ENCODE measurements at places on chromosomes 11 and 22.

GRCh38 chr11:119776031-119776636 lies 47.1 kb upstream of the NECTIN1 start:
- no peak for DNase-seq

DNA sequence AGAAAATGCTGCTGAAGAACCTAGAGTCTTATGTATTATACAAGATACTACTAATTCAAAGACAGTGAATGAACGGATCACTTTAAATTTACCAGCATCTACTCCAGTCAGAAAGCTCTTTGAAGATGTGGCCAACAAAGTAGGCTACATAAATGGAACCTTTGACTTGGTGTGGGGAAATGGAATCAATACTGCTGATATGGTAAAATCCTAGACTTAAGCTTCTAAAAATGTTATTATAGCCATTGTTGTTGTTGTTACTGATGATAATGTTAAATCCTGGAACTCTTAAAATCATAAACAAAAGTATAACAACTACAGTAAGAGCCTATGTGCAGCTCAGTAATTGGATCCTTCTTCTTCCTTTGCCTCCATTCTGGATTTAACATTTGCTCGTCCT lies 38.4 kb downstream of the USP47 start:
- DNase-seq: no peak

- DNase-seq: peak; percentile 73
Observed at GRCh38 chr11:10878408-10879214, 20.8 kb upstream of the ZBED5 start.

DNA sequence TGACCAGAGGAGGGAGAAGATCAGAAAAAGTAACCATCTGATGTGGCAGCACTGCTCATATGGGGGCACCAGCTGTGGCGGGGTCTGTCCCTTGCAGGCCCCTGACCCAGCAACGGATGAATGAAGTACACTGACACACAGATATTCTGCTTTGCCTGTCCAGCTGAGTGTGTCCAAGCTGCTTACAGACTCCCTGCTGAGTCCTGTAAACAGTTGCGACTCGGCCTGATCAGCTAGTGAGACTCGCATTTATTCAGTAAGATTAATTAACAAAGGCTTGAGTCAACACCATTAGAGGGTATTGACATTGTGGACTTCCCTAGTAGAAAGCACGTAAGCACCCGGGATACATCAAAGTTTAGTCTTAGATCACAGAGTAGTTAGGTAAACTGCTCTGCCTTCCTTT lies 15.3 kb upstream of the OR10D3 start:
- DNase-seq: no peak

DNA sequence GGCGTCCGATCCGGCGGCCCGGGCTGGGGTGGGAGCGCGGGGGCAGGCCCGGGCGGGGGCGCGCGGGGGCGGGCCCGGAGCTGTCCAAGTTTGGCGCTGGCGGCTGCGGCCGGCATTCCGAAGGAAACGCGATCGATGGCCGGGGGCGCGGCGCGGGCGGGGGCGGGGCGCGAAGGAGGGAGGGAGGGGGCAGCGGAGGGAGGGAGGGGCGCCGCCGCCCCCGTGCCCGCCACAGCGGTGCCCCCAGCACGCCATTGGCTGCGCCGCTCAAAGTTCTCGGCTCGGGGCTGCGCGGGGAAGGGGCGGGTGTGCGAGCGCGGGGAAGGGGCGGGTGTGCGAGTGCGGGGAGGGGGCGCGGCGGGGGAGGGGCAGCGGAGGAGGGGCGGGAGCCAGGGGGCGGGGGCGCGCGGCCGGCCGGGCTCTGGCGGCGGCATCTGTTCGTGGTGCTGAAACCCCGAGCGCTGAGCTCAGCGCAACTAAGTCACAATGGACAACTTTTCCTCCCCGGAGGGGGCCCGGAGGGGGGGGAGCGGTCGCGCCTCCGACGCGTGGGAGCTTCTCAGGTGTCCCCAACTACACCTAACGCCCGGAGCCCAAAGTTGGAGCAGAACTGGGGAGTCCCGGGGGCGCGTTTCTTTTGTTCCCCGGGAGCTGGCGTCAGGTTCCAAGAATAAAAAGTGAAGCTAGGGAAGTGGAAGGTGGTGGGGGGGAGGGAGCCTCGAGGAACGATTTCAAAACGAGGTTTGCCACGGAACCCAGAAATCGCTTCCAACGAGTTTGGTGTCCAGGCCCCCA lies 2.2 kb downstream of the PHF21B start:
- DNase-seq: peak; percentile 43
